Nucleus accumbens (tissue), 56 donors: ENCODE measurements at places on chromosomes 11 and 22.

DNA sequence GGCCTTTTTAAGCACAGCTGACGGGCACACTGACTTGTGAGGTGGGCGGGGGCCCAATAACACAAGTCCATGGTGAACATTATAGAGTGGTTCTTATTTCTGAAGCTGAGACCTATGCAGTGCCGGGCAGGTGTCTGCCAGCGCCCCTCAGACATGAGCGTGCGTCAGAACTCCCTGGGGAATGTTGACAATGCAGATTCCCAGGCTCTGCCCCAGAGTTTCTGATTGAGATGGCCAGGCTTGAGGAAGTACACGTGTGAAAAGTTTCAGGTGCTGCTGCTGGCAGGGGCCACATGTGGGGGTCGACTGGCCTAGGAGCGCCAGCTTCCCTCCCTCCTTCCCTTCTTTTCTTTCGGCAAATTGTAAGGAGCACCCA lies 46.2 kb downstream of the TPCN2 start:
- DNase-seq: no peak

DNA sequence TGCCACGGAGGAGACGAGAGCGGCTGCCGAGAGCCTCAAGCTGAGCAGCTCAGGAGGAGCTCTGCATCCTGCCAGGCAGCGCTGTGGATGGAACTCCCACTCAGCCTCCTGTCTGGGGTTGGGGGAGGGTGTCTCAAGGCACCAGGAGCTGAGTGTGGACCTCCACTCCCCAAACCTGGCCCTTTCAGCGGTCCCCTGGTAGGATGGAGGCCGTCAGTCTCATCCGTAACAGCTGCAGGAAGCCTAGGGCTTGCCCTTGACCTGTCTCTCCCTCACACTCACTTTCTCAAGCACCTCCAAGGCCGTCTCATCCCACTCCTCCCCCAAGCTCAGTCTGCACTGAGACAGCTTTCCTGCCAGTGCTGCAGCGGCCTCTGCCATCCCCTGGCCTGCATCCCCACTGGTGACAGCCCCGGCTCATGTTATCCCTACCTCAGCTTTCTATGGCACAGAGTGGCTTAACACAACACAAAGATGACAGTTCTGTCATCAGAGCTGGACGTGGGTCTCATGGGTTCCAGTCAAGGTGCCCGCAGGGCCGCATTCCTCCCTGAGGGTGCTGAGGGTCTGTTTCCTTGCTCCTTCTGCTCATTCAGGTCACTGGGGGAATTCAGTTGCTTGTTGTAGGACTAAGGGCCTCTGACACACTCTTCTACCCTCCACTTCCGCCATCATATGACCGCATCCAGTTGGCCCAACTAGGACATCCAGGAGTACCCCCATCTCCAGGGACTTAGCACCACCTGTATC lies 341.9 kb upstream of the B3GAT1 start:
- no peak for DNase-seq

- DNase-seq: no peak
Observed at GRCh38 chr11:14125529-14125928, 163.0 kb downstream of the SPON1 start.

DNA sequence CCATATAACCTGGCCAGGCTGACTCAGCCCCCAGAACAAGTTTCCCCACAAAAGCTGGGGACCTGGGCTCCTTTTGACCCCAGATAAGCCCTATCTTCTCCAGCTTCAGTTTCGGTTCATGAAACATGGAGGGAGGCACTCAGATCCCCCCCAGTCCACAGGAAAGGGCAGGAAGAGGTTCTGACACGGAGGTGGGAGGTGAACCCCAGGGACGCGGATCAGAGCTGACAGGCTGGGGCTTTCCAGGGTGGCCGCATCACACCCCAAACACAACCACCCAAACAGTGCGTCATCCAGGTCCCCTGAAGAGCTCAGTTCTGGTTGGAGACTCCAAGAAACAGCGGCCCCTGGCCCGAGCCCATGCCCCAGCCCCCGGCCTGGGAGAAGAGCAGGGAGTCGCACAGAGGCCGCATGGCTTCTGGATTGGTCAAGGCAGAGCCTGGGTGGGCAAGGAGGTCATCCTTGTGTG lies 44.3 kb upstream of the A4GALT start:
- DNase-seq: no peak
